Renal cortical epithelial cell (primary cell): ENCODE measurements at places on chromosomes 5 and 9.

- peak; percentile 38 for DNase-seq
Measured at GRCh38 chr9:136551401-136552116, 5.7 kb upstream of the NOTCH1 start.

- DNase-seq = peak; percentile 16
Measured at GRCh38 chr5:32233220-32233695, 59.1 kb upstream of the GOLPH3 start.

DNA sequence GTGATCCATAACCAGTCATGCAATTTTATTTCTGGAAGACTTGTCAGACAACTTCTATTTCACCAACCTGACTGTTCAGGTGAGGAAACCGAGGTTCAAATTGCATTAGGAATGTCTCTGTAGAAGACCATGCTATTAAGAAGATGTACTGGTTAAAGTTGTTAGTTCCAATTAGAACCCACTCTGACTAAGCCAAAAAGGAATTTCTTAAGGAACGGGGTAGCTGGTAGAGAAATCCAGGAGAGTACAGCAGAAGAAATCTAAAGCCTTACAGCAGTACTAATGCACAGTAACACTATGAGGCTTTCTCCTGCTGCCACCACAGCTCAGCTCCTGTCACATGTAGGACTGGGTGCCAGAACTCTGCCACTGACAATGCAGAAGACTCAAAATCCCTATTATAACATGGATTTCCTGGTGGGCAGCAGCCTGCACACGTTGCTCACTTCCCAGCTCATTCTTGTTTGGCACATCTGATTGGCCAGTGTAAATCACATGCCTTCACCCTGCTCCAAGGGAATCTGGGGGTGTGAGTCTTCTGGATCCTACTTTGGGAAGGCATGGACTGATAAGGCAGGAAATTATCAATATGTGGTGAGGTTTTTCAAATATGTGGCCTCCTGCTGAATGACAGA, 37.1 kb downstream of the CAST start:
- DNase-seq = peak; percentile 41

DNA sequence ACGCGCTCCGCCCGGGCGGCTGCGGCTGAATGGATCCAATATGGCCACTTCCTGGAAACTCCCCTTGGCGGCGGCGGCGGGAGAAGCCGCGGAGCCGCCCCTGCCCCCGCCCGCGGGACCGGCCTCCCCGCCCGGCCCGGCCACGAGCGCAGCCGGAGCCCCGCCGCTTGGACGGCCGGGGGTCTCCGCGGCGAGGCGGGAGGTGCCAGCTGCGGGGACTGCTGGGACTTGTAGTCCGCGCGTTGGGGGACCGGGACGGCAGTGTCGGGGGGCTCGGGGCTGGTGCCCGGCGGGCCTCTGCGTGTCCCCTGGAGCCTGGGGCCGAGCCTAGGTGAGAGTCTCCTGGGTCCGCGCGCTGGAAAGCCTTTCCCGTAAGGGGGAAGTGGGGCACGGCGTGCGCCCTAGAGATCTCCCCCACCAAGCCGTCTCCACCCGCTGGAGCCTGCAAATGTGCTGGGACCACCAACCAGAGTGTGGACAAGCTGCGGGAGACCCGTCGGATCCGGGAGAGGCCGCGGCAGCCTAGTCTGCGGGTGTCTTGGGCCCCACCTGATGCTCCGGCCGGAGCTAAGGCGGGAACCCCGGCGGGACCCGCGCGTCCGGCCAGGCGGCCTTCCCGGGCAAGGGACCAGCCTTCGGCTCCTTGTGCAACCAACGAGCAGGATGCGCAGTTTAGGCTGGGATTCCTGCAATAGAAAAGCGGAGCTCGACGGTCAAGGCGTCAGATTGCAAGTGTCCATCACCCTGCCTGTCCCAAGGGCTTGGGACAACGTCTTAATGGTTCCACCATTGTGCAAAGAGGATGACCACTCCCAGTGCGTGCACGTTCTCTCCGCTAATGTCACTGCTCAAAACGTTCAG, at the start of gene SEPTIN8:
Gene SEPTIN8, minus strand, starts transcription at position 31 of the 861 bp plus-strand sequence. CDS start 102 bp downstream, outside the sequence.
- DNase-seq = no peak

DNA sequence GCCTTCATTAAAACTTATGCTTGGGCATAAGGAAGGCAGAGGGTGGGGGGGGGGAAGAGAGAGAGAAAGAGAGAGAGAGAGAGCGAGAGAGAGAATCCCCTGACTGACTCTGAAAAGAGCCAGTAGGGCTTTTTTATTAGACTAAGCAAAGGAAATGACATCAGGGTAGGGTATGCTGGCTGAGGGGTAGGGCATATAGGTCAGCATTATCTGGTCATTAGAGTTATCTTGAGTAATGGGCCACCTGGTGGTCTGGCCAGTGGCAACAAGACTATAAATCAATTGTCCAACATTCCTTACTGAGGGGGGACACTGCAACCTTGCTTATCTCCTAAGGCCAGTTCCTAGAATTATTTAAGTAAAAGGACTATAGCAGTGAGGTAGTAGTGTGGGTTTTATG, 67.2 kb downstream of the TSSK1B start:
- DNase-seq = no peak

DNA sequence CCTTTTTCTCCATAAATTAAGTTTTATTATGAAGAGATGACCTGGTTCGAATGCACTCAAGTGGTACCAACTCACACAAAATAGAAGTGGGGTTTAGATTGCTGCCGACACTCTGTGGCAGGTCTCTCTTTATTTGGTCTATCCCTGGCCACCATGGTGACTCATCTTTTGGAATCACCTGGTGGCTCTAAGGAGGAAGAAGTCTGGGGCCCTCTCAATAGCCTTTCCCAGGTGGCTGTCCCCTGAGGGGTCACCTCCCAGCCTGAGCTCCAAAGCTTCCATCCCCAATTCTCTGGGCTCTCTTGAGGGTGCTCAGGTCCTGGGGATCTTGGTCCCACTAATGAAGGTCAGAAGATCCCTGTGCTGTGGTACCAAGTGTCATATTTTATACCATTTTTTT, 136.8 kb downstream of the MVB12B start:
- no peak for DNase-seq

- DNase-seq = no peak
Measured at GRCh38 chr9:129053020-129053419, 16.6 kb downstream of the MIGA2 start.

GRCh38 chr9:69308206-69308931, 16.6 kb upstream of the ENTREP1 start:
- no peak for DNase-seq

GRCh38 chr5:179762079-179762780, 29.6 kb downstream of the MAML1 start:
- peak; percentile 42 for DNase-seq

- no peak for DNase-seq
Measured at GRCh38 chr9:116312221-116312620, 158.6 kb downstream of the PAPPA start.

GRCh38 chr5:139985733-139986132, 57.4 kb downstream of the NRG2 start:
- peak; percentile 87 for DNase-seq

DNA sequence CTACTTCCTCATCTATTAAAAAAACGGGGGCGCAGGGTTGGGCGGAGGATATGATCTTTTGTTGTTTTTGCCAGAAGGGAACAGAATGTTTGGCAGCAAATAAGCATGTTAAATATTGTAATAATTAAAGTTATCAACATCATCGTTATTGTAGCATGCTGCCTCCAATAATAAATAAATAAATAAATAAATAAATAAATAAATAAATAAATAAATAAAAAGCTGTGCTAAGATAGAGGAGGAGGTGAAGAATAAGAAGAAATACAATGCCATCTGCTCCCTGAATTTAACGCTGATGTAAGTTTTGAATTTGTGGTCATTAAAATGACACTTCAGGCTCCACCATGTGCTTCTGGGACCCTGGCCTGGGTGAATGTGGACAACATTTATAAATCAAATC, 508.0 kb upstream of the TNC start:
- no peak for DNase-seq

GRCh38 chr5:125813221-125813974, 609.8 kb upstream of the GRAMD2B start:
- peak; percentile 77 for DNase-seq

DNA sequence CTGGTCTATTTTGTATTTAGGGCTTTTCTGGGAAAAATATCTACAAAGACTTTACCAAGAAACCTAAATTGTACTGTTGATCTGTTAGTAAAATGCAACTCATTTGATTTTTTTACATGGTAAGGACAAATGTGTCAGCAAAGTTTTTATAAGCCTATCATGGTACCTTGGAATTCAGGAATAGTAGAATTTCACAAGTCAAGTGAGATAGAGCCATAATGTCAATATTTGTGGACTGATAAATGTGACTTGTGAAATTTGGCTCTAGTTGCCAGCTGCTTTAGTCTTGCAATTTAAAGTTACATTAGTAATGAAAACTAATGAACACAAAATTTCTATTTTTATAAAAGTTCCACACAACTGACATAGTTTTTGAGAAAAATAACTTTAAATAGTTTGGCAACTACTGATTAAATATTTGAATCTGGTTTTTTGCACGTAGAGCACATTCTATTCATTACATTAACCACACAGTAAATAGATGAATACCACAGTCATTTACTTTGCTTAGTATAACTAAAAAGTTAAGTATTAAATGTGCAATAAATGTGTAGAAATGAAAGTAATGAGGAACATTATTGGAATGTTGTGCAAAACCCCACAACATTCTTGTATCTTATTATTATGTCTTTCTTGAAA, 41.2 kb upstream of the RIOK2 start:
- DNase-seq = peak; percentile 57

DNA sequence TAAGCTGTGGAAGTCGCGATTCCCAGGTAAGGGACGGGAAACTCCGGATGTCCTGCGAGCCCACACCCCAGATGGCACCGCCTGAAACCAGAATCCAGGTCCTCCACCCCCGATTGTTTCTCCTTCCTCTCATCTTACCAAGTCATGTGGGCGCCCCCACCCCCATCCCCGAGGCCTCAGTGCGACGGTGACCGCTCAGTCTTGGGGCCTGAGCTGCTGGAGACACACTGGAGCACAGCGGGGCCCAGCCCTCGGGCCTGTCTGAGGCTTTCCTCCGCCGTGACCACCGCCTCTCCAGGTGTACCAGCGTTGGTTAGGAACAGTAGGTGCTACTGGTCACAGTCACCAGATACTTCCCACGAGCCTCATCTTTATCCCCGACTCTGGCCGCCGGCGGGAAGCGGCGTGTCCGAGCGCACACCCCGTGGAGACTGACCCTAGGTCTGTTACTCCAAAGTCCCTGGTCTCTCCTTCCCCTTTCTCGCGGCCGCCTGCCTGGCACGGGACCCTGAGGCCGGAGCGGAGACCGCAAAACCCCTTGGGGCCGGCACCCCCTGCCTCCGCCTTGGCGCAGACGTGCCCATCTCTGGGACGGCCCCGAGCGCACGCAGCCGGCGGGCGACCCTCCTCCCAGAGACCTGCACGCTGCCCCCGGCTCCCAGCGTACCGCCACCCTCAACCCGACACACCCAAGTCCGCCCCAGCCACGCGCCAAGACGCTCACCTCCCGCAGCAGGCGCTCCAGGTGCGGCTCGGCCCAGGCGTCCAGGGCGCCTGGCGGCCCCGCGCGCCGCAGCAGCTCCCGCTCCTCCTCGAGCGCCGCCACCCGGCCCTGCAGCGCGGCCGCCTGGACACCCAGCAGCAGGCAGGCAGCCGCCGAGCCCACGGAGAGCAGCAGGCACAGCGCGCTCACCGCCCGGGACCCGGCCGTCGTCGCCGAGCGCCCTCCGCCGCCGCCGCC, 733 bp downstream of the COL23A1 start:
- no peak for DNase-seq

DNA sequence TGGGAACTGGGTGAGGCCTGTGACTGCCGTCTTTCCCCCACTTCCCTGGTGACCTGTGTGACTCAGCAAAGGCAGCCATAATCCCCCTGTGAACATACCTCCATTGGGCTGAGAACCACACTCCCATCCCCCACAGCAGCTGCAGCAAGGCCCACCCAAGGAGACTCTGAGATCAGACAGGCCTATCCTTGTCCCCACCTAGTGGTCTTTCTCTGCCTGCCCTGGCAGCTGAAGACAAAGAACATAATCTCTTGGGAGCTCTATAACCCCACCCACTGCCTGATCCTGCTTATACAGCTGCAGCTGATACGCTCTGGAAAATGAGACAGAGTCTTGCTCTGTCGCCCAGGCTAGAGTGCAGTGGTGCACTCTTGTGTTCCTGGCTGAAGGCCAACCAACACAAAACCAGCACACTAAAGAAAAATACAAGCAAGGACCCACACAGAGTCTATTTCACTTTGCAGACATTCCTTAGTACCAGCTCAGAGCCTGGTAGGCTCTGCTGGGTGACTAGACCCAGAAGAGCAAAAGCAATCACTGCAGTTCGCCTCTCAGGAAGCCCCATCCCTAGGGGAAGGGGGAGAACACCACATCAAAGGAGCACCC, 106.7 kb downstream of the MCTP1 start:
- DNase-seq = peak; percentile 90
